ENCODE measurements at places on chromosomes 5 and 9.

DNA sequence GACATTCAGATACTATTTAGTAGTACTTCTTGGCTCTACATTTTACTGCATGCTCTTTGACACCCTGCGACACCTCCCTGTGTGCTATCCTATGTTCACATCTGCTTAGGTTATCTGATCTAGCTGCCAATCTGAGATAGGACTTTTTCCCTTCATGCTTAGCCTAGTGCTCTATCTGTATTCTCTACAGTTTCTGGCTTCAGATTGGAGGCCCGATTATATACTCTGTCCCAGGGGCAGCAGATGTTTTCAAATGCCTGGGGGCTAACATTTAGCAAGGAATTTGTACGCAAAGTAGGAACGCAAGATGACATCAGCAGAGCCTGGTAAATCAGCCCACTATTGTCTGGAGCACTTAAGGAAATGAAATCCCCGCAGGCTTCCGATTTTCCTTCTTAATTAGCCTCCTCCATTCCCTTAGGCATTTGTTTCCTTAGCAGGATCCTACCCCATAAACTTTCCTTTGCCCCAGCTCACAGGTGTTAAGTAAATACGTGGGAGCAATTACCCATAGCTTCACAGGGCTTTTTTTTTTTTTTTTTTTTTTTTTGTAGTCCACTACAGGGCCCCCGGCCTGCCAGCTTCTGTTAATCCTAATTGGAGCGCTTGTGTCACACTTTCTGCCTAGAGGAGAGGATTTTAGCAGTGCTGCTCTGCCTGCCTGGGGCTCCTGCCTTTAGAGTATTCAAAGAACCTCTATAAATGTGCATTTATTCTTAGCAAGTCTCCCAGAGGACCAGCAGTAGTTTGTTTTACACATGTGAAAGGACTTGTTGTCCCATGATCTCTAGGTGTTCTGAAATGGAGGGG, 61.1 kb upstream of the LPAR1 start:
- DNase-seq, result peak; percentile 84

DNA sequence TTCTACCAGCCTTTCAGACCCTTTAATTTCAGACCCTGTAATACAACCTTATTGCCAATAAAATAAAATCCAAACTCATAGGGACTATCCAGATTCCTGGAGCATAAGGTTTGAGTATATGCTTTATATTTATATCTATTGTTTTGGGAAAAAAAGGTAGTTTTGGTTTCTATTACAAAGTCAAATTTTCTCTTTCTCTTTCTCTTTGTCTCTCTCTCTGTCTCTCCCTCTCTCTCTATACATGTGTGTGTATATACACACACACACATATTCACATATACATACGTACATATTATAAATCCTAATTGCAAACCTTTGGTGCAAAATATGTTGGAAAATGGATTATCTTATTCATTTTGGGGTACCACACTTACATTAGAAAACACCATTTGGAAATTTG, 39.0 kb downstream of the TMEM232 start:
- no peak for DNase-seq

GRCh38 chr5:424301-425110, 18.5 kb upstream of the EXOC3 start:
- DNase-seq, result no peak

DNA sequence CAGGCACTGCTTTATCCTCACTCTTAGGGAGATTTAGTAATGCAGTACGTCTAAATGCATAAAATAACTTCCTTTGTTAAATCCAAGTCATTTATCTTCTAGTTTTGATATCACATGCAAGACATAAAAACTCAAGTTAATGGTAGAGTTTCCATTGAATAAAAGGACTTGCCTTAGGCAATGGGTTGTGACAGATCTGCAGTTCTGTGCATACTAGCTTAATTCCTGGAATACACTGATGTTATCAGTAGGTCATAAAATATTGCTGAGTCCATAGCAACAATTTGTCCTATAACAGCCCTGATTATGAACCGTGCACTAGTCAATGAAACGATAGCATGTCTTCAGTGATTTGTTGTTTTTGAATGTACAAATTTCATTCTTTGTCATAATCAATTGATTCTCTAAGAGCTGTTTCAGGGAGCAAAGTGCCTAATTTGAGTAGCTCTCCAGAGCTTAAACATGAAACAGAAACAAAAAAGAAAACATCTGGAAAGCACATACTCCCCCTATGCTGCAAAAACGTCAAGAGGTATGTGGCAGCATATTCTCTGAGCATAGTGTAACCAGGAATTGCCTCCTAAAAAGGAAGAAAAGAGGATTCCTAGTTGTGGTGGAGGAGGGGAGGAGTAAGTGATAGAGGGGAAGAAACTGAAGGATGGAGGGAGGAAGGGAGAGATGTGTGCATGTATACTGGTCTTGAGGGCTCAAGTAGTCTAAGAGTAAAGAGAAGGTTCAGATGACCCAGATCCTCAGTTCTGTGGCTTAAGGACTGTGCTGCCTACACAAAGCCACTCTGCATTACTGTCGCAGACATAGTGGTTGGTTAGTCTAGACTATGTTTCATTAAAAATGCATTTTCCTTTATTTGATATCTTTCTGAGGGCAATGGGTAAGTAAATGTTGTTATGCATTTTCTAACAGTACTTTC, 589.2 kb downstream of the PRR16 start:
- DNase-seq, result no peak

GRCh38 chr5:107485184-107485583, 185.6 kb downstream of the EFNA5 start:
- DNase-seq, result no peak

DNA sequence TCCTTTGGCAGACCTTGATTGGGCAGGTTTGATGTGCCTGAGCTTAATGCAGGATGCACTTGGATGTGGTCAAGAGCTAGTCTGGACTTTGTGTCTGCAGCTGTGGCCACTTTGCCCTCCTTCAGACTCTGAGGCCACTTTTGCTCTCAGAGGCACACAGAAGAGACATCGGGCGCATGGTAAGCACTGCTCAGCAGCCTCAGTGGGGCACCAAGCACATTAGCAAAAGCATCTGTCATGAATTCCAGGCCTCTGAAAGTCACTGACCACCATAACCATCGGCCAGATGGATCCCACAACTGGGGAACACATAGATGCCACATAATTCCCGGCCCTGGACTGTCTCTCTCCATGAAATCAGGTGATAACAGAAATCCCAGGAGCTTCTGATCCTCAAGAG, 34.3 kb upstream of the ZNF782 start:
- DNase-seq, result no peak

DNA sequence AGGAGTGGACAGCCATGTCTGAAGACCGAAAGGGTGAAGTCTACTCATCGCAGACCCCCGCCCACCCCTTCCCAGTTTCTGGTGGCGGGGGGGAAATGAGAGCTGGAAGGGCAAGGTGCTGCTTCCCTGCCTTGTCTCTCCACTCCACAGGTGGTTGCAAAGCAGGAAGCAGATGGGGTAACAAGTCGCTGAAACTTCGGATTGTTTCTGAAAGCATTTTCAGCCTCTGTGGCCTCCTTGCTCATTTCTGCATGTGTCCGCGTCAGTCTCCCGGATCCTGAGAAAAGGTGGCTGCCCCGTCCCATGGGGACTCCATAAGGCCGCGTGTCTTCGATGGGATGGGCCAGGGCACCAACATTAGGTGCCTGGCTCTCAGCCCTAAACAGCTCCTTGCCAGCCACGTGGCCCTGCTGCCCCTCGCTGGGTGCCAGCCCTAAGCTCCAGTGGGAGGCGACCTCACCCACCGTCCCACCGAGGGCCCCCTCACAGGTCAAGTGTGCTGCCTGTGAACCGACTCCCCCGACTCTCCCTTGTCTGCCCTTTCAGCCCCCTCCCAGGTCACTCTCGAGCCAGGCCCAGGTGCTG, 971 bp downstream of the PHYKPL start:
- DNase-seq, result no peak

DNA sequence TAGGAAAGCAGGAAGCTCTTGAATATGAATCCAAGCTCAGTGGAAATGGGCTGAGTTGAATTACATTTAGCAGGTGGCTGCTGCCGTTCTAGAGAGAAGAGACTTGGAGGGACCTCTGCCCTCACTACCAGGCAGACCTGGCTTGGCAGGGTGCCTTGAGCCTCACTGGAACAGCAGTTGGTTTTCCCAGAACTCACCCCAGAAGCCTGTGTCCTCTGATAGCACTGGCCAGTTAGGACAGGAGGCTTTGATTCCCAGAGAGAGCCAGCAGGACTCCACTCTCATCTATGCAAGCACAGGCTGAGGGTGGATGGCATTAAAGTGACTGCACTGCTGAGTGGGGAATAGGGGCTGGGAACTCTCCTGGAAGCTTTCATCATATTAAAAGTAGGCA, 54.8 kb downstream of the PWWP2A start:
- no peak for DNase-seq

GRCh38 chr9:92988215-92988768, 41.0 kb downstream of the FGD3 start:
- no peak for DNase-seq

DNA sequence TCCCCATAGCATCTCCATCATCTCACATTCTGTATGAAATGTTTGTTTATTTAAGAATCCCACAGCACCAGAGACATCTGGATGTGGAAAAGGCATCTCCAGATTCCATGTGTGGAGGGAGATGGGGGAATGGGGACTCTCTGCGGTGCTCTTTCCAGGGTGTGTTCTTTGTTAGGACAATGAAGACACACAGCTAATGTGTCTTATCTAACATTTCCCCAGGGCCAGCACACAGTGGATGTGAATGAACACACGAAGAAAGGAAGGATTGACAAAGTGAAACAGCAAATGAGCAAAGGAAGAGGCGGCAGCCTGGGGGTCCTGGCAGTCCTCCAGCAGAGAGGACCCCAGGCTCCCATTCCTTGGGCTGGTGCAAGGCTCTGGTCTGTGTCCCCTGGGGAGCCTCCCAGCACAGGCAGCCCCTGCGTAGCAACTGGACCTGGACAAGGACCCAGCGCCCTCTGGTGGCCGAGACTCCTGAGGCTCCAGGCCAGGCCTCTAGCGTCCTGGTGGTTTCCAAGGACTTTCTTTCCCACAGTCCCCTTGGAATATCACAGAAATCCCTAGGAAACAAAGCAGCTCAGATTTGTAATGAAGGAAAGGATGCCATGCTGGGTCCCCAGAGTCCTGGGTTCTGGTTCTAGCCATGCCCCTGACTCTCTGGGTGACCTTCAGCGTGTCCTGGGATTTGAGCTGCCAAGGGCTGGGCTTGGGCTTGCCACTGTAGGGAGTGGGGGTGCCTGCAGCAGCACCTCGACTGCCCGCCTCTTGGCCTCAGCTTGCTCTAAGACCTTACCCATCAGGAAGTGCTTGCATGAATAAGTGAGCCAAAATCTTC, 3.5 kb upstream of the PDLIM7 start:
- DNase-seq, result peak; percentile 79

DNA sequence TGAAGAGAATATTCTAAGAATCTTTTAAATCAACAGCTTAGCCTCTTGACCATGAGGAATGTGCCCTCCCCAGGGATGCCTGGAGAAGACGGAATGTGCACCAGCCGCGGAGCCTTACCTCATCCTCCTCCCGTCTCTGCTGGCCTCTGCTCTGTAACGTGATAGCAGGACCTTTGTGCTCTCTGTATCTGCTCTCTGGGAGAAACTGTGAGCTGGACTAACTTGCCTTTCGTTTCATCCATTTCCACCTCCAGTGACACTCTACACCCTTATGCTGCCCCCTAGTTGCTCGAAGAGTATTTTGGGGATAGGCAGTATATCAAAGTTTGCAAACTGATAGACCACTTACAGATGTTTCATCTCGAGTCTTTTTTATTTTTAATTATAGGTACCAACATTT, 141.4 kb downstream of the NPR3 start:
- peak; percentile 16 for DNase-seq

GRCh38 chr9:75001719-75002421, 26.2 kb downstream of the CARNMT1 start:
- DNase-seq, result peak; percentile 78

GRCh38 chr5:776862-777711, 7.4 kb downstream of the ZDHHC11B start:
- DNase-seq, result no peak

DNA sequence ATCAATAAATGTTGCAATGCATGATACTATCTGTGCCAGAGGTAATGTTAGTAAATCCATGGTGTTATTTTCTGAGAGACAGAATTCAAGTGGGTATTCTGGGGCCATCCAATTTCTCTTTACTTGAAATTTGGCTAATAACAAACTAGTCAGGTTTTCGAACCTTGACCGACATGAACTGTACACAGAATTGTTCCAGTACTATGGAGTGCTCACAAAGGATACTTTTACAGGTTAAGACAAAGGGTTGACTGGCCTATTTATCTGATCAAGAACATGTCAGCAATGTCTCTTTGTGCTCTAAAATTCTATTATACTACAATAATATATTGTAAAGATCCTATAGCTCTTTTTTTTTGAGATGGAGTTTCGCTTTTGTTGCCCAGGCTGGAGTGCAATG, 18.2 kb downstream of the MLANA start:
- DNase-seq, result no peak

- DNase-seq, result no peak
These were observed 79.5 kb upstream of the LHFPL2 start for GRCh38 chr5:78727786-78728761.
